ENCODE measurements at places on chromosomes 7 and 10. TPM values are rescaled to one million over a fixed set of nuclear protein-coding genes. Genes with fewer than 3 reads are reported as not detected.

Gene FGFR2
- total RNA-seq = 1.6 TPM

Gene SAP25
- not detected for total RNA-seq

Gene TAS2R3
- 0.35 TPM for total RNA-seq

Gene ATAD1
- total RNA-seq = 24.8 TPM

DNA sequence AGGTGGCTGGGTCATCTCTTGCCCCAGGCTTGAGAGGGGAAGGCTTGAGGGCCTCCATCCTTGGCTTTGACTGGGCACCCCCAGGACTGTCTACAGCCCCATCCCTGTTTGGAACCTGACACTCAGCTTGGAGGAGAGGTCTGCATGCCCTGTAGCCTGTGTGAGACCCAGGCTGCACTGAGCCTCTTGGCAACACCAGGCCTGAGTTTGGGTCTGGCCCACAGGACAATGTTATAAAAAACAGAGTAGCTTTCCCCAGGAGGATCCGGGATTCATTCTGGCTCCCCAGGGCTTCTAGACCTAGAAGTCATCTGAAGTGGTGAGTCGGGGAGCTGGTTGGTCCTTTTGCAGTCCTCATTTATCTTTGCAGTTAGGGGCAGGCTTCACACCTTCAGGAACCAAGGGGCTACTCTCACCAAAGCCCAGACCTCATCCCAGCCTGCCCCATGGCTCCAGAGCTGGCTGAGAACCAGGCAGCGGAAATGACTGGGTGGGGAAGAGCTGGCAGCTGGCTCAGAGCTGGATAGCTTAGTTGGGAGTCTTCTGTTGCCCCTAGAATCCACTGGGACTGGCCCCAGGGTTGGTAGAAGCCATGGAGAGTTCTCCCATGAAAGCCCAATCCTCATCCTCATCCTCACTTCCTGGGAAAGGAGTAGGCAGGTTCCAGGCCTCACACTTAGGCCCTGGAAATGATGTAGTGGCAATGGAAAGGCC is 68.8 kb downstream of the ADCYAP1R1 start:
- DNase-seq = no peak

DNA sequence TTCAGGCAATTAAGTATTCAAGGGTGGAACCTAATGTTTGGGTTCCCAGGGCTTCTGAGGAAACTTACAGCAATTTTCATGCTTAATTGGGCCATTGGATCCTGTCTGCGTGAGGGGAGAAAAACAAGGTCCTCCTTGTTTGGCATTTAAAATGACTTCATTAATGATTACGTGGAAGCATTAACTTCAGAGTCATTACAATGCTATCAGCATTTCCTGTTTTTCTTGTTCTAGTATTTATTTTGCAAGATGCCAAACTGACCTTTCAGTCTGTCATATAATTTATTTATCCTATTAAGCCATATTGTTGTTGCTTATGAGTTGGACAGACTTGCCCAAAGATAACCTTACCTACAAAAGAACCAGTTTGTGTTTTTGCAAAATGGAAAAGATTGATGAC is 324.1 kb upstream of the LRRN3 start:
- DNase-seq = peak; percentile 7

- DNase-seq = no peak
Observed at GRCh38 chr10:79249186-79250121, 97.8 kb upstream of the PPIF start.

DNA sequence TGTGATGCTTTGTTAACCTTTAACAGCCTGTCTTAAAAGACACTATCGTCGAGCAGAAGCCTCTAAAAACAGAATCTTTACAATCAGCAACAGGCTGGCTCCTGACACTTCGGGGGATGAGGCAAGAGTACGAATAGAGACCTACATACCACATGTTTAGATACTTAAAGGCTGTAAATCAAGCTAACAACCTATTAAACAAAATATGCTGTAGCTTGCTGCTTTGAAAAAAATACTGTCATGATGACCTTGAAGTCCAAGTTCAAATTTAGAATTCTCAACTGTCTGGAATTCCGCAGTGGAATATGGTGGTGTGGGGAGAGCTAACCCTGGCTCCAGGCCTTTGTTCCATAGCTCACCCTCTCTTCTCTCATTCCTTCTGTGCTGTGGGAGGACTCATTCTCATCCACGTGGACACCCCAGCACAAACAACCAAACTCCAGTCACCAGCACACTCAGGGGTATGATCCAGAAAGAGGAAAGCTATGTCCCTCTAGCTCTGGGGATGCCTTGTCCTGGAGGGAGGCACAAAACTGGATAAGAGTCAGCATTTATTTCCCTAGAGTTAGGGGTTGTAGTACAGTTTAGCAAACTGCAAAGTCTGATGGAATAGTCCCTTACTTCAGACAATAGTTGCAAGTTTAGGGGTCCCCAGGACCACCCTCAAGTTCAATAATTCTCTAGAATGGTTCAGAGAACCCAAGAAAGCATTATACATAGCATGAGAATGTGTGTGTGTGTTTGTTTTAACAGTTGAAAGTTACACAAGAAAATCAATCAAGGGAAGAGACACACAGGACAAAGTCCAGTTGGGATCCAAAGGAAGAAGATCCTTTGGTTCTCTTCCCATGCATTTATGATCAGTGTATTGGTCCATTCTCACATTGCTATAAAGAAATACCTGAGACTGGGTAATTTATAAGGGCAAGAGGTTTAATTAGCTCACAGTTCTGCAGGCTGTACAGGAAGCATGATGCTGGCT is 196.1 kb upstream of the SVIL start:
- DNase-seq = no peak

DNA sequence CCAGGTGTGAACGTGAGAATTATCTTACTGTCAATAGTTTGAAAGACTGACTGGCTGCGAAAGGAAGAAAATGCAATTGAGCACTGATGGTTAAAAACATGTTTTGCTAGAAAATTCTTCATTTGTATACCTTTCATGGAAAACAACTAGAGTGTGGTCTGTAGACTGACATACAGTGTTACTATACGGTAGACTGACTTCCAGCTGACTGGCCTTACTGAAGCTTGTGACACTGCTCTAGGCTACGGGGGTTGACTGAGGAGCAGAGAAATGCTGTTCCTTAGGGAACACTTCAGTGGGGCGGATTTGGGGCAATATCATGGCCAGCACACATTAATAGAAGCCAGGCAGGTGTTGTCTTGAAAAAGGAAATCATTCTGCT is 25.9 kb upstream of the DDC start:
- DNase-seq = no peak

DNA sequence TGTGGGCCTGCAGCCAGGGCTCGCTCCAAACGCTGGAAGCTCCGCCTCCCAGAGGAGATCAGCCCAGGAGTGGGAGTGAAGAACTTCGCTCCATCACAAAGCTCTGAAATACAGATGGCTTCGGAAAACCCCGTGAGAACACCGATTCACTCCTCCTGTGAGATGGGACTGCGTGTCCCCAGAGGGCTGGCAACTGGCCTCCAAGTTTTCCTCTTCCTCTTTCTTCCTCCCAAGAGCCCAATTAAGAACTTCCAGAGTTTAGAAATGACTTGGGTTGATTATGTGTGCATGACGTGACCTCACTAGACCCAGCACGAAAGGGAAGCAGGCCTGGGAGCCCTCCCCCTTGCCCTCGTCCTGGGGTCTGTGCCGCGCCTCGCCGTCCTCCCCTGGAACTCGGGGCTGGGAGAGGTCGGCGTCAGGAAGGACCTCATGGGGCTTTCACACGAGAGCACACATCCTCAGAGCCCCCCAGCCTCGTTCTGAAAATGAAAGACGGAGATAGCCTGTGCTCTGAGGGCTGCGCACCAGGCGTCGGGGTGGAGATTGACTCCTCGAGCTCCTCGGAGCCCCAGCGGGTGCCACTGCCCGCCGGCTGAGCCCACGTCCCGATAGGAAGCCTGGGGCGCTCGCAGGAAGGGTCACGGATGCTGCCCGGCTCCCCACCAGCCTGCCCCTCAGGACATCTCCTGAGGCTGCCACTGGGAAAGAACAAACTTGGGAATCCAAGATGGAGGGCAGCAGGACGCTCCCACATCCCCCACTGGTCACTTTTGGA is 37.8 kb downstream of the PTPRN2 start:
- no peak for DNase-seq

- DNase-seq = no peak
Observed at GRCh38 chr7:138556771-138557484, 96.9 kb downstream of the TRIM24 start.

DNA sequence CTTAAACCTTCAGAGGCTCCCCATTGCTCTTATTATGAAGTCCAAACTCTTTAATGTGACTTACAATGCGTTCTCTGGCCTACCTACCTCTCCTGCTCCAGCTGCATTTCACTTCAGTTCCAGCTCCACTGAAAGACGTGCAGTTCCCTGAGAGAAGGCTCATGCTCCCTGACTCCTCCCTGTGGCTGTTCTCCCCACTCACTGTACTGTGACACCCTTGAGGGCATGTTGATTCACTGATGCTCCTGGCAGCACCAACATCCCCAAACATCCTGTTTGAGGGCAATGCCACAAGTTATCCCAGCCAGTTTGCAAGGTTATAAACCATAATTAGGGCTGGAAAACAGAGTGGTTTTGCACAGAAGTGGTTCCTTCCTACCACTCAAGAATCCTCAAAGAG is 111.2 kb downstream of the LSM5 start:
- no peak for DNase-seq

Data from epithelial cell of proximal tubule (primary cell).